Effector CD8-positive, alpha-beta T cell (primary cell): ENCODE measurements at places on chromosomes 12 and 14.

DNA sequence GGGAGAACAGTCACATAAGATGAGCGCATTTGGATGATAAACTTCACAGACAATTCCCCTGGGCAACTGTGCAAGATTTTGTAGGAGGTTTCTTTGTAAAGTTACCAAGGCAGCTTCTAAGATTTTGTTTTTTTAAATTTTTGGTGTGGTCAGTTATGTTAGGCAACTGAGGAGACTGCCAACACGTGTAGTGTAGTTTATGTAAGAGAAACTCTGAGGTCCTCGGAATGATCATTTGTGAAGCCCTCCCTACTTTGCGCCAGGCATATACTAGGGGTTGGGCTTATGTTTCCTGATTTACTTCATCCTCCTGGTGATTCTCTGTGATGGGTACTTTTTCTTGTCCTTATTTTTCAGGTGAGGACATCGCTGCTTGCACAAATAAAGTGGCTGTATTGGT lies 433.6 kb downstream of the TMEM132D start:
- DNase-seq, result no peak

DNA sequence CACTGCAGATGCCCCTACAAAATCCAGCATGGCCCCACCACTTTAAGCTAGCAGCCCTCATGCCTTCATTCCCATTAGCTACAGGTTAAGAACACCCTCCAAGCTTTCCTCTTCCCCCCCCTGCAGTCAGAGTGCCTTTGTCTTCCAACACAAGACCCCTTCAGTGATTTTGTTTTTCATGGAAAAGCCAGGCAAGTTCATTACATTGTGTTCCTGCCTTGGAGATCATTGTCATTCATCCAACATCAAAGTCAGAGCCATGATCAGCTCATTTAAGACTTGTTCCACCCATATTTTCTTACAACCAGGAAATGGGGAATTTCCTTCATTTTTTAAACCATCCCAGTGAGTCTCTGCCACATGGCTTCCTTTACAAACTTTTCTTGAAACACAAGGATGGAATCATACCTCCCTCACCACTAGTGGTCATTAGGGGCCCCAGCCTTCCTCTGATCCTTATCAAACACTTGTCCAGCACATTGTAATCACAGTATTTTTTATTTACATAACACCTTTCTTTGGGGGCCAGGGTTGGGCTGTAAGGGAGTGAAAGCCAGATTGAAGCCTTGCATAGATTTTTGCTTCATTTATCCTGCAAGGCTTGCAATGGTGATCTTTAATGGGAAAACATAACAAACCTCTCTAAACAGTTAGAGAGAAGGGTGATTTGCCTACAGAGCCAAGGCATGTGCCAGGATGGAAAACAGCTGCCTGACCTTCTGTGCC lies 765.3 kb downstream of the MED13L start:
- no peak for DNase-seq

- DNase-seq, result no peak
Observed at GRCh38 chr14:96489327-96489726, 12.9 kb upstream of the PAPOLA start.

DNA sequence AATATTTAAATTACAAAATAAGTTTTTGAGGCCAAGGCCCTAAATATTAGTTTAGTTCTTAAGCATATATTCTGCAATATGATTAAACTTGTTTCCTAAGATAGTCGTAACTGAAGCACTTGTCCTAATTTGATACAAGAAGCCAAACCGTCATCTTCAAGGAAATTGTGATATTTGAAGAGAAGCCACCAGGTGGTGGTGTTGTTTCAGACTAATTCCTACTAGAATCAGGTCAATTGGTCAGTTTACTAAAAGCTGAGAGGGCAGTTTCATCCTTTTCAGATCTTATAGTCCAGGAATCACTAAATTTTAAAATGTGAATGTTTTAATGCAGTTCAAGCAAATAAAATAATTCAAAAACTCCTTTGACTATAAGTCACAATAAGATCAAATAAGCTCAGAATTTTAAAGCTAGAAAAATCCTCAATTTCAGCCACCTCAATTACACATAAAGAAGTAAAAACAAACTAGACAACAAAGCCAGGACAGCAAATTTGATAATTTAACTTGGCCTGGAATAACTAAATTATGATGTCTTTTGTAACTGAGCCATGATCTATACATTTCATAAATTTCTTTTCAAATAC lies 7.1 kb upstream of the ARL1 start:
- no peak for DNase-seq
